ENCODE measurements at places on chromosomes 2 and 18.

DNA sequence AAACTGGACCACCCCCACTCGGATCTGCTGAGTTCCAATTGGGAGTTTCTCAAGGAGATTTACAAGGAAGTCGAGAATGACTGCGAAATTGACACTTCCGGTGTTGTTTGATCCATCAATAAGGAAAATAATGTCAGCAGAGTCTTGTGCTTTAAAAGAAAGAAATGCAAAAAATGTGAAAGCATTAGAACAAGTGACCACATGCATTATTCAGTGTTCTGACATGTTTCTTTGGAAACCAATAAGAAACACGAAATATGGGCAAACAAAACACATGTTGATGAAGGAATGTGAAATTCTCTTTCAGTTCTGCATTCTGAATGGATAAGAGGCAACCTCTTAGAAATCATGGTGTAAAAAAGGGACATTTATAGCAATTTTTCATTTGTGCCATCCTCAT lies 25.9 kb downstream of the COL6A3 start:
- H3K27me3 ChIP-seq, result no peaks in the 10 kb centered on the region
- no peaks in the 10 kb centered on the region for H3K4me1 ChIP-seq
- DNase-seq, result no peak
- no peak overlapping the region for H3K27ac ChIP-seq

- no peak overlapping the region for H3K4me3 ChIP-seq
- peaks cover 3% of the 10 kb centered on the region for H3K27me3 ChIP-seq
- no peaks in the 10 kb centered on the region for H3K36me3 ChIP-seq
- no peaks in the 10 kb centered on the region for H3K4me1 ChIP-seq
Measured at GRCh38 chr2:64359171-64359891, 94.6 kb upstream of the LGALSL start.

DNA sequence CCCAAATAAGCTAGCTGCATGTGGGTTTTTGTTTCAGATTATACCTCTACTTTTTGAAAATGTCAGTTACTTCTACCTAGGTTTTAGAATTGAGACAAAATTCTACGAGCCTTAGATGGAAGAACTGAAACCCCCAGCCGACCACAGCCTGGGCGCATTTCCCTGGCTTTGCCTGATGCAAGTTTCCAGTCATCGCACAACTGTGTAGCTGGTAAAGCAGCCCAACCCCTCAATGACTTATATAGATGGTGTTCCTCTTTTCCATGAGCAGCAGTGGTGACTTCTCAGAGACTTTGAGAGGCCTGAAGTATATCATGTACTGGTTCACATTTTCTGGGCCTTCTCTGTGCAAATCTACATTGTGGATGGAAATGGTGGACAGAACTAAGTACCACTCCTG lies 515.4 kb upstream of the RAB6C start:
- no peaks in the 10 kb centered on the region for H3K4me1 ChIP-seq
- no peaks in the 10 kb centered on the region for H3K36me3 ChIP-seq
- no peaks in the 10 kb centered on the region for H3K27me3 ChIP-seq
- no peak overlapping the region for H3K27ac ChIP-seq

DNA sequence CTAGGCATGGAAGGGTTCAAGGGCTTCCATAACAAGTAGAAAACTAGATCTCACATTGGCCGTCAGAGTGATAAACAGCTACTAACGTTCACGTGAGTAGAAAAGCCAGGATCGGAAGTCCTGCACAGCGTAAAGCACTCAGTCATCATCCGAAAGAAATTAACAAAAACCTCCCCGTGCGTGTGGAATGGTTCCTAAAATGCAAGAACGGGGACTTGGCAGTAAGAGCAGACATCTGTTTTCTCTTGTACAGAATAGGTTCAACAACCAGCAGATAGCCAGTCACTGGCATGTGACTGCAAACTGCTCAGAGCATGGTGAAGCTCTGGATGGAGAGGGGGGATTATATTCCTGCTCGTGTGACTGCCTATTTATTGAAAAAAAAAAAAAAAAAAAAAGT lies 106.9 kb upstream of the ITGB6 start:
- H3K4me1 ChIP-seq, result no peaks in the 10 kb centered on the region
- H3K36me3 ChIP-seq, result peaks cover 31% of the 10 kb centered on the region
- H3K27me3 ChIP-seq, result no peaks in the 10 kb centered on the region
- no peak overlapping the region for H3K27ac ChIP-seq
- DNase-seq, result no peak

DNA sequence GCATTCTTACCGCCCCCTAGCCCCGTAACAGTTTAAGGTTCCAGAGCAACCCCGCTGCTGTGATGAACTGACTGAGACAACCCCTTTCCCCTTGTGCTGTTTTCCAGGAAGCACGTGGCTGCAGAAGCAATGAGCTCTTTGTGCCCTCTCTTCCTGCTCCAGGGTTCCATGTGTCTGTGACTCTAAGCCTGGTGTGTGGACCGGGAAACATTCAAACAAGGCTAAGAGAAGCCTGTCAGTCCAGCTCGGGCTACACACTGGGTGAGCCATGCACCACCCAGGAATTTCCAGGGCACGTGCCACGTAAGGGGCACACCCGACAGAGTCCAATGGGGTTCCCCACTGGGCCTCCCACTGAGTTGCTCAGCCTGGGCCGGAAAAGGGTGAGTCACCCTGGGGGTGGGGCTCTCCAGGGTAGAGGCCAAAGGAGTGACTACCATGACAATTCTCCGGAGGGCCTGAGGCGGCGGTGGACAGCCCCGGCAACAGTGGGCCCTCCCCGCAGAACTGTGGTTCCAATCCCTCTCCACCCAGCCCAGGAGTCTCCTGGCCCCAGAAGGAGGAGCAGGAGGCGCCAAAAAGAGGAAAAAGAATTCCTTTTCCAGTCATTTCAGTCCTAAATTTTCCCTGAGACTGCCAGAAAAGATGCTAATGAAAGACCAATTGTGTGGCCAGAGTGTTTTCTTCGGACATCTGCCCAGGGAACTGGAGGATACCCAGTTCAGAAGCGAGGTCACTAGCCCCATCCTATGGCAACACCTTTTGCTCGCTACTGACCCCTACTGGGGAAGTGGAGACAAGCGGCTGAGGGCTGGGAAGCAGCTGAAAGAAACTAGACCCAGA lies 157.8 kb upstream of the SLC1A4 start:
- no peak overlapping the region for H3K27ac ChIP-seq
- H3K4me1 ChIP-seq, result peaks cover 11% of the 10 kb centered on the region
- H3K4me3 ChIP-seq, result peak overlapping the region; percentile 76
- H3K36me3 ChIP-seq, result no peaks in the 10 kb centered on the region
- DNase-seq, result peak; percentile 79

GRCh38 chr2:120442923-120443571 lies 97.1 kb downstream of the INHBB start:
- H3K4me1 ChIP-seq, result peaks cover 12% of the 10 kb centered on the region
- H3K4me3 ChIP-seq, result no peak overlapping the region
- peaks cover 10% of the 10 kb centered on the region for H3K27me3 ChIP-seq
- H3K27ac ChIP-seq, result no peak overlapping the region
- H3K36me3 ChIP-seq, result no peaks in the 10 kb centered on the region
- DNase-seq, result no peak

DNA sequence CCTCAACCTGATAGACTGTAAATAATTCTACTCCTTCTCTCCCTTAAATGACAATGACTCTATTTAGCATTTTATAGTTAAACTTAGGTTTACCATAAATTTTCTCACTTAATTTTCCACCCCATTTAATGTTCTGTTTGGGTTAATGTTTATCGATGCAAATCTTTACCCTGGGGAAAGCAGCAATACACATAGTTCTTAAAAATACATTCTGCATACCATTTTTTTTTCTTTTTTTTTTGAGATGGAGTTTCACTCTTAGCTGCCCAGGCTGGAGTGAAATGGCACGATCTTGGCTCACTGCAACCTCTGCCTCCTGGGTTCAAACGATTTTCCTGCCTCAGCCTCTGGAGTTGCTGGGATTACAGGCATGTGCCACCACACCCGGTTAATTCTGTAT lies 14.0 kb downstream of the STAM2 start:
- H3K36me3 ChIP-seq, result peaks cover 3% of the 10 kb centered on the region
- no peak overlapping the region for H3K27ac ChIP-seq
- no peaks in the 10 kb centered on the region for H3K27me3 ChIP-seq
- DNase-seq, result no peak
- peaks cover 5% of the 10 kb centered on the region for H3K4me1 ChIP-seq

DNA sequence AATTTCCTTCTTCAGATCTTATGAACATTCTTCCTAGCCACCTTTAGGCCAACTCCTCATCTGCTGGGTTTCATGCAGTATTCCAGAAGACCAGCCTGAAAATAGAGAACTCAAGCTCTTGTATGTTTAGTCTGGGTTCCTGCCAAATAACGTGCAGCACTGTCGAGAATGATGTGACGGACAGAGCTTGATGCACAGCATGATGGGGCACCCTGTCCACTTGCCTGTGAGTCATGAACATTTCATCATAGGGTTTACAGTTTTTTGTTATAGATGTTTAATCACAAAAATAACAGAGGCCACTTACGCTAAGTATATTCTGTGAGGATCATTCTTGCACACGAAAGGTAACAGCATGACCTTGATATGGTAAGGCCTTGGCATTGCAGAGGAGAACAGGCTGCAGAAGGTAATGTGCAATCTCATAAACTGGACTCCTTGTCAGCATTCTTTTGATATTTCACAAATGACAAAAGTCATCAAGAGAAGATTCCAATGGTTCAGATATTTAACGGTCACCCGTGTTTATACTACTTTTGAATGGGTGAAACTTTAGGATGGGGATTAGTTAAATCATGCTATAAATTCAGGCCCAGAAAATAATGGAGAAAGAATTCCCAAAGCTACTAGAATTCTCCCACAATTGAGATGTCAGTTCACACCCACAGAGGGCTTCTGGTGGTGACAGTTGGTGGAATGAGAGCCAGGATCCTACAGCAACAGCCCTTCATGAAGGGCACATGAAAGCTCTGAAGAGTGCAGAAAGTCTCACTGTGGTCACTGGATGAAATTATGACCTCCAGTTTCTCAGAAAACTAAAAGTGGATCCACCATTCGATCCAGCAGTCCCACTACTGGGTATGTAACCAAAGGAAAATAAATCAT lies 396.1 kb upstream of the RAB12 start:
- H3K36me3 ChIP-seq, result no peaks in the 10 kb centered on the region
- H3K4me3 ChIP-seq, result no peak overlapping the region
- H3K4me1 ChIP-seq, result no peaks in the 10 kb centered on the region
- no peak for DNase-seq
- no peak overlapping the region for H3K27ac ChIP-seq

DNA sequence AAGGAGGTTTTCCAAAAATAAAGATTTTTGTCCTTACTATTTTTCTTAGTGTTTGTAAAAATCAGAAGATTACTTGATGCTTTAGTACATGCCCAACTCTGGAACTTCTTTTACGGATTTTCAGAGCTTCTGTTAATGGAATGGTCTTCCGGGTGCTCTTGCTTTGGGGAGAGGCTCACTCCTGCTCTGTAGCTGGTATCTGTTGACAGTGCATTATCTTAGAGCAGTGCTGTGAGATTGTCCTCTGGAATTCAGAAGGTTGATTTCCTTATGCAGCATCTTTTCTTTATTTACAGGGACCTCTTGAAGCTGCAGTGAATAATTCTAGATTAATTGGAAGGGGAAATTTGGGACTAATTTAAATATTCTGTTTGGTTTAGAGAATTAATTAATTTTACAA lies 4.6 kb downstream of the MAPRE2 start:
- H3K27me3 ChIP-seq, result no peaks in the 10 kb centered on the region
- H3K36me3 ChIP-seq, result no peaks in the 10 kb centered on the region
- no peak overlapping the region for H3K27ac ChIP-seq
- DNase-seq, result no peak
- peaks cover 75% of the 10 kb centered on the region for H3K4me1 ChIP-seq
- peak overlapping the region; percentile 34 for H3K4me3 ChIP-seq

- H3K4me3 ChIP-seq, result no peak overlapping the region
- H3K27ac ChIP-seq, result no peak overlapping the region
- H3K36me3 ChIP-seq, result no peaks in the 10 kb centered on the region
Measured at GRCh38 chr2:17646838-17647701, 106.5 kb downstream of the SMC6 start.

DNA sequence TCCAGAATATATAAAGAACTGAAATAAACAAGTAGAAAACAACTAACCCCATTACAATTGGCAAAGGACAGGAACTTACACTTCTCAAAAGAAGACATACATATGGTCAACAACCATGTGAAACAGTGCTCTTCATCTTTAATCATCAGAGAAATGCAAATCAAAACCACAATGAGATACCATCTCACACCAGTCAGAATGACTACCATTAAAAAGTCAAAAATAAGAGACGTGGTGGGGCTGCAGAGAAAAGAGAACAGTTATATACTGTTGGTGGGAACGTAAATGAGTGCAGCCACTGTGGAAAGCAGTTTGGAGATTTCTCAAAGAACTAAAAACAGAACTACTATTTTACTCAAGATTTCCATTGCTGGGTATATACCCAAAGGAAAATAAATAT lies 1696.3 kb upstream of the TMEFF2 start:
- no peak for DNase-seq
- H3K27ac ChIP-seq, result no peak overlapping the region
- H3K36me3 ChIP-seq, result no peaks in the 10 kb centered on the region

- H3K27ac ChIP-seq, result no peak overlapping the region
- no peak for DNase-seq
- H3K4me3 ChIP-seq, result peak overlapping the region; percentile 79
- H3K36me3 ChIP-seq, result no peaks in the 10 kb centered on the region
- peaks cover 29% of the 10 kb centered on the region for H3K4me1 ChIP-seq
Measured at GRCh38 chr2:216012133-216012829, 1.1 kb downstream of the MREG start.

GRCh38 chr2:176187200-176187898 lies 1.1 kb upstream of the HOXD1 start:
- H3K36me3 ChIP-seq, result no peaks in the 10 kb centered on the region
- peaks cover 50% of the 10 kb centered on the region for H3K27me3 ChIP-seq

GRCh38 chr18:48785091-48785614 lies 165.6 kb downstream of the SMAD7 start:
- no peak for DNase-seq
- peak overlapping the region; percentile 42 for H3K27ac ChIP-seq
- no peaks in the 10 kb centered on the region for H3K27me3 ChIP-seq
- no peaks in the 10 kb centered on the region for H3K36me3 ChIP-seq

DNA sequence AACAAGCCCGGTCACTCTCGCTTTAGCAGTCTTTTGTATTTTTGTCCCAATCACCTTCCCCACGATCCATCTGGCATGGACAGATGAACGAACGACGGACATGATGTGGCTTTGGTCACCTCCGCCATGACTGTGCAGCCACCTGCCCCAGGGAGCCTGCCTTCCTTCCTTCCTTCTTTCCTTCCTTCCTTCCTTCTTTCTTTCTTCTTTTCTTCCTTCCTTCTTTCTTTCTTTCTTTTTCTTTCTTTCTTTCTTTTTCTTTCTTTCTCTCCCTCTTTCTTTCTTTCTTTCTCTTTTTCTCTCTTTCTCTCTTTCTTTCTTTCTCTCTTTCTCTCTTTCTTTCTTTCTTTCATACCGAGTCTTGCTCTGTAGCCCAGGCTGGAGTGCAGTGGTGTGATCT lies 39.0 kb downstream of the ATP8B1 start:
- H3K4me1 ChIP-seq, result no peaks in the 10 kb centered on the region
- H3K36me3 ChIP-seq, result no peaks in the 10 kb centered on the region
